ENCODE measurements at places on chromosomes 11 and 22.
A peak's percentile ranks its signal among the peaks of the same experiment; 100 is the strongest.

- no peak for DNase-seq
Observed at GRCh38 chr11:15547685-15548084, 433.0 kb downstream of the INSC start.

DNA sequence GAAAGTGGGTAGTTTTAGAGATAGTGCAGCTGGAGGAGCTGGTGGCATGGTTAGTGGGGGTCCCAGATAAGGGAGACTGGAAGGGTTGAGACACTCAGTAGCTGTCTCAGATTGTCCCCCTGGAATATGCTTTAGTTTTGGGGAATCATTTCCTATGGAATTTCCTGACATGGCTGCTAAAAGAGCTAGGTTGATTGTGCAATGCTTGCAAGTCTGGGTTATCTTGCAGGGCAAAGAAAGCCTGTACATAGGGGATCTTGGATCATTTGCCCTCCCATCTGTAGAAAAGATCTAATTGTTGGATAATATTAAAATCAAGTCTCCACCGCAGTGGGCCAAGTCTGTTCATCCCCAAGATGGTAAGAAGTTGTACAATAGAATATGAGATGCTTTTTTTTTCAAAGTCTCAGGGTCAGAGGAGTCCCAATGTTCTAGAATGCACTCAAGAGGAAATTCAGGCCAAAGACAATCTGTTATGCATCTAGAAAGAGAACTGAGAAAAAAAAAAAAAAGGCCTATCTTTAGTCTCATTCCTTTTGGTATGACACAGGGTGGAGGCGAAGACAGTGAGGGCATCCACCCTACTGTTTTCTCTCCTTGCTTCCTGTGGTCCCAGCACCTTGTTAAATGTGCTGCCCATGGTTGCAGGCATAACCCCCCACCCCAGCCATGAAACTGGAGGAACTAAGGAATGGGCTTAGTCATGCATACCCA lies 20.2 kb downstream of the MS4A6E start:
- DNase-seq = no peak

- peak; percentile 50 for DNase-seq
Observed at GRCh38 chr22:35552196-35552842, 11.7 kb downstream of the RASD2 start.

DNA sequence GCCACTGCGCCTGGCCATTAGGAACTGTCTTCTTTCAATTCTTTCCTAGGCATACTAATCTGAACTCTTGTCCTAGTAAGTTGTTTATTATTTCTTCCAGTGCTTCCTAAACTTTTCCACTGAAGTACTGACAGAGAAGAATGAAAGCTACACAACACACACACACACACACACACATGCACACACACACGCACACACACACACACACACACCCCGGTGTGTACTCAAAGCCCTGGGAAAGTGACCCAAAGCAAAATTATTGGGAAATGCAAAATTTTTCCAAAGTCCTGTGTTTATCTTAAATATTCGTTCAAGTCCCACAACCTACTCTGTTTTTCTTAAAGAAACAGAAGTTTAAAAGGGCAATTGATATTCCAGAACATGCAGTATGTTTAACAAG lies 19.4 kb upstream of the SIK2 start:
- DNase-seq = no peak

DNA sequence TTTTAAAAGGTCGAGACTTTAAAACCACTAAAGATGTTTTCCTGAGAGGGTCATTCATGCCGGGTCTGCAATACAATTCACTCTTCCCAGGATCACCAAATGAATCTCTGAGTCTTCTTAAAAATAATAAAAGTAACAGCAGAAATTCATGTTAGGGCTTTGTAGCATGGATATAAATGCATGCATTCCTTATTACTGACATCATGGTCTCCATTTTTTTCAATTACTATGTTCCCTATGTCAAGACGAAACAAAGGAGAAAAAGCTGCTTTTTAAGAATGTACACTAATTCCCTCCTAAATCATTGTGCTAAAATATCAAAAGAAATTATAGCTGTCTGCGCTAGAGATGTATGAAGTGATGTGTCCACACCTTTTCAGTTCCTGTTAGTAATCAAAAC lies 789.9 kb upstream of the LRRC4C start:
- DNase-seq = no peak

GRCh38 chr22:31102441-31103081 lies 4.8 kb downstream of the SELENOM start:
- DNase-seq = no peak
